ENCODE measurements at places on chromosomes 4 and X.

- DNase-seq, result no peak
These were observed 7.2 kb upstream of the FAM9C start for GRCh38 chrX:13051529-13052172.

DNA sequence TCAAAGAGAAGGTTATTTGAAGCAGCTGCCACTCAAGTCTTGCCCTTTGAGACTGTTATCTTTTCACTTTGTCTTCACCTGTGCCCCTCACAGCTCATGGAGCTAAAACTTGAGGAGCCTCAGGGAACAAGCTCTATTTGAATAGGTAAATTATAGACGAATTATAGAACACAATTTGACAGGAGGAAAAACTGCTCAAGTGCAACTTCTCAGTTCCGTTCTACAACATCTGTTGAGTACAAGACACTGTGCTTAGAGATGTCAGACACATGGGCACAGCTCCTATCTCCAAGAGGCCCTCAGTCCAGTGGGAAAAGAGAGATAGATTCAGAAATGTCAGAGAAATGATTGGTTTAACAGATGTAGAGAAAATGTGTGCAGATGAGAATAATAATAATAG, 5.1 kb downstream of the PPP1R2C start:
- DNase-seq, result no peak

- DNase-seq, result no peak
These were observed 346.3 kb upstream of the PPARGC1A start for GRCh38 chr4:24236120-24236519.

DNA sequence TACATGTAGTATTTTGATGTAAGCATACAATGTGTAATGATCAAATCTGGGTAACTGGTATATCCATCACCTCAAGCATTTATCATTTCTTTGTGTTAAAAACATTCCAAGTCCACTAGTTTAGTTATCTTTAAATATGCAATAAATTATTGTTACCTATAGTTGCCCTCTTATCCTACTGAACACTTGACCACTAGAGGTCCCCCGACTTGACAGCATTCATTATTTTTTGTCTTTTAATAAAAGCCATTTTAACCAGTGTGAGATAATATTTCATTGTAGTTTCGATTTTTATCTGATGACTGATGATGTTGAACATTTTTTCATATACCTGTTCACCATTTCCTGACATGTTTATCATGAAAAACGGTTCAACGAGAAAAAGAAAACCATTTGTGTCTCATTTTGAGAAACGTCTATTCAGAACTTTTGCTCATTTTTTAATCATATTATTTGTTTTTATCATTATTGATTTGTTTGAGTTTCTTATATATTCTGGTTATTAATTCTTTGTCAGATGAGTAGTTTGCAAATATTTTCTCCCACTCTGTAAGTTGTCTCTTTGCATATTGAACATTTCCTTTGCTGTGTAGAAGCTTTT, 199.0 kb upstream of the CXXC4 start:
- no peak for DNase-seq

- DNase-seq, result no peak
These were observed 38.0 kb upstream of the HELT start for GRCh38 chr4:184980261-184980660.

- DNase-seq, result no peak
These were observed 562.8 kb upstream of the IGFBP7 start for GRCh38 chr4:57672846-57673433.

DNA sequence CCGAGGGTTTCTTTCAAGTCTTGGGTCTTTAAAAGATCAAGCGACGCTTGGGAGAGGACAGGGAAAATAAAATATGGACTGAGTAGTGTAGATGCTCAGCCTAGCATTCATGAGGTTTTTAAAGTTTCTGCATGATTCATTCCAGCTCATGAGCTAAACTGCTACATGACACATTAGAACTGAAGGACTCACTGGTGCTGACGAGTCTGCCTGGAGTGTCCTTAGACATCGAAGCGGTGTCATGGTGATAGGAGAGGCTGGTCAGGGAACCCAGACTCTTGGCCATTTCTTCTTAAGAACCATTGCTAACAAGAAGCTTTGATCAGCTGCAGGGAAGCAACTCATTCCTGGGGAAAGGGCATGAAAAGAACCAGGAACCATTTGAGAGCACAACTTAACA, 158.6 kb downstream of the TRIML1 start:
- no peak for DNase-seq

DNA sequence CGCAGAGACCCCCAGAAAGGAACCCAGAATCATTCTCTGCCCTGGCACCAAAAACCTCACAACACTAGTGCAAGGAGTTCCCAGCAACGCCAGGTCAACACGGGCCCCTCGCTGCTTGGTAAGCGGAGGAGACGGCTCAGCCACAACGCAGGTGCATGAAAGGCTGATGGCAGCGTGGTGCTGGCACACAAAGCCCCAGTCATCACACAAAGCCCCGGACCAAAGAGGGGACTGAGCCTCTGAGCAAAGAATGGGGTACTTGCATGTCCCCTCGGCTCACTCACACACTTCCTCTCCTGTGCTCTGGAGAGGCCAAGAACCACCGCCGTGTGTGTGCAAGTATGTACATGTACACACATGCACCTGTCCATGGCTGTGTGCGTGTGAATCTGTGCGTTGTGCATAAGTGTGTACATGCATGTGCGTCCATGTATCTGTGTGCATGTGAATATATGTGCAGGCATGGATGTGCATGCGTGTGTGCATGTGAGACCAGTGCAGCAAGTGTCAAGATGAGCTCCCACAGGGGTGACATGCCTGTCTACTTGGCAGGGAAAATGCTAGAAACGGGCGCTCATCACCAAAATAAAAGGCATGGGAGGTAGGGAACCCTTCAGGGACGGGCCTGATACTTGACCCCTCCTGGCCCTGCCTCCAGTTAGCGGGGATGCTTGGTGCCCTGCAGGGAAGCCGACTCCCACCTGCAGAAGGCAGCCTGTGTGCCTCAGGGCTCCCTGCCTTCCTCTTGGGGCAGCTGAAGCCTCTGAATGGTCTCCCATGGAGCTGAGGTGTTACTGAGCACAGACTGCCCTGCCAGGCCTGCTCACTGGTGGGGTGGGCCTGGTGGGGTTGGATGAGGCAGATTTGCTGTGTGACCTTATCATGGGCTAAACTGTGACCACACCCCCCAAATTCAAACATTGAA, 60.4 kb downstream of the ZFYVE28 start:
- DNase-seq, result no peak

- peak; percentile 70 for DNase-seq
These were observed at the start of gene PLS3 for GRCh38 chrX:115560978-115561604. Gene PLS3, plus strand, starts transcription at chrX:115561174. Its CDS starts 49,077 bp downstream, at chrX:115610251.

DNA sequence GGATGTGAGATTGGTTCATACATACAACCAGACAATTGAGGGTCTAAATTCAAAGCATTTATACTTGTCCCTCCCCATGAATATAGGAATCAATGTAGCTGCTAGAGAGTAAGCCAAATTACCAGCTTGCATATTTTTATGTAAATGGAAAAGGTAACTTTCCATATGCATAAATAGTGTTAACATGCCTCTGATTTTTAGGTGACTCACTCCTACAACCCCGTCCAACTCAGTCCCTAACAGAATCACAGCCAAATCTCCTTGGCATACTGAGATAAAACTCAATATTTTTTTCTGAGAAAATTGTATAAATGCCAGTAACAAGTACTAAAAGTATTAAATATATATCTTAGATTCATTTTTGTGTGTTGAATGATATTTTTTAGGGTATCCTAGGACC, 67.2 kb downstream of the INPP4B start:
- DNase-seq, result no peak

GRCh38 chr4:14620567-14621141, 381.6 kb upstream of the CPEB2 start:
- no peak for DNase-seq

DNA sequence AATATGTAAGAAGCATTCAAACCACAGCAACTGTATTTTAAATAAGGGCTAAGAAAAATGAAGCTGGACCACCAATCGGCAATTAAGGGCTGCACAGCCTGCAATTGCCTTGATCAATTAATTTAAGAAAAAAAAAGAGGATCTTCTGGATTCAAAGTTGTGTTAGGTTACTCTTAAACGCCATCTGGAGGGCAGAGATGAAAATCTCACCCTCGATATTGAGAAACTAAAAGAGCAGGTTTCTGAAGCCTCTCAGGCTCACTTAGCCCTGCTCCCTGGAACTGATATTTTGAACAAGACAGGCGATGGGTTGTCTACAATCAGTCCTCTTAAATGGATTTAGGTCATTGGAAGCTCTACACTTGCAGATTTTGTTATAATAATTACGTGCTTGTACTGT, 579.4 kb downstream of the GRXCR1 start:
- no peak for DNase-seq

DNA sequence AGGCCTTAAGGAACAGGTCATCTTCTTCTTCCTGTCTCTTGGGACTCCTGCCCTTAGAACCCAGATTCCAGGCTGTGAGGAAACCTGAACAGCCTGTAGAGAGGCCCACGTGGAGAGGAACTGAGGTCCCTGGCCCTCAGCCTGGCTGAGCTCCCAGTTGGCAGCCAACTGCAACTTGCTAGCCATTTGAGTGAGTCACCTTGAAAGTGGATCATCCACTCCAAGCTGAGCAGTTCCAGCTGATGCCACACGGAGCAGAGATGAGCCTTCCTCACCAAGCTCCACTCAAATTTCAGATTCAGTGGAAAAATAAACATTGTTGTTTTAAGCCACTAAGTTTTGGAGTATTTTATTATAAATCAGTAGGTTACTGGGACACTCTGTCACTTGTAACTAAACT, 392.5 kb downstream of the BCOR start:
- DNase-seq, result no peak

DNA sequence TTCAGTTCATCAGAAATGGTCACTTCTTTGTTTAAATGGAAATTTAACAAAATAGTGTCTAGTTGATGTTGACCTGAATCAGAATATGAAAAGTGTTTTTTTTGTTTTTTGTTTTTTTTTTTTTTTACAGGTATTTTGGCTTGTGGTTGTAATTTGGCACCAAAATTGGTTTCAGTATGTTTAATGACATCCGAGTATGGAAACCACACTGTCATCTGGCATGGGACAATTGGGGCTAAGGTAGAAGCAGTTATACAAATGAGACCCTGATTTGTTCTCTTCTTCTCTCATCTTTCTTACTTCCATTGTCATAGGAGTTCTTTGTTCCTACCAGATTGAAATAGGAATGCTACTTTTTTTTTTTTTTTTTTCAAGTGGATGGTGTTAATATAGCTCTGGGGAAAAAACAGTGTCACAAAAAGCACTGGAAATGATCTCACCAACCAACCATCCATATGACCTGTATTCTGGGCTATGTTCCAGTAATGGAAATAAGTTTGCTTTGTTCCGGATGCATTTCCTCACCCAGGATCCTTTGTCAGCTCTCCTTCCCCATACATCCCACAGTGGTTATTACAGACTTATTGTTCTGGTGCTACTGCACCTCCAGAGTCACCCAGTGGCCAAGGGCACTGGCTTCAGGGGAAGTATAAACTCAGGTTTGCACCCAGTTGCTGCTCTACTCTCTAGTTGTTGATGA, 95.8 kb downstream of the ATXN3L start:
- no peak for DNase-seq

- no peak for DNase-seq
These were observed 643.9 kb downstream of the TRIML1 start for GRCh38 chr4:188783175-188783574.

DNA sequence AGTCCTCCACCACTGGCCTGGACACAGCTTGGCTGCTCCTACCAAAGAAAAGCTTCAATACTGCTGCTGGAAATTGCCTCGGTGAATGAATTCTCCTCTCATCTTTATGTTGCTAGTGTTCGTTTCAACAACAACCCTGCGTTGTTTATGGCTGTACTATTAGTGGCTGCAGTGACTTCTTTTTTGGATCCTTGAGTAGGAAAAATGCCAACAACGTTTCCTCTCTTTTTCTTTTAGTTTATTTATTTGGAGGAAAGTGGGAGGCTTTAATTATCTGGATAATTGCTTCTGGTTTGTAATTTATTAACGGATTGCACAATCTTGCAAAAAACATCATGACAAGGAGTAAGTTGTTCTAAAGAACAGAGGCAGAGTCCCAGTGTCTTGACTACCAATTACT, 464.1 kb upstream of the TRAM1L1 start:
- no peak for DNase-seq

- no peak for DNase-seq
These were observed 25.6 kb downstream of the ZRSR2 start for GRCh38 chrX:15815779-15816437.

DNA sequence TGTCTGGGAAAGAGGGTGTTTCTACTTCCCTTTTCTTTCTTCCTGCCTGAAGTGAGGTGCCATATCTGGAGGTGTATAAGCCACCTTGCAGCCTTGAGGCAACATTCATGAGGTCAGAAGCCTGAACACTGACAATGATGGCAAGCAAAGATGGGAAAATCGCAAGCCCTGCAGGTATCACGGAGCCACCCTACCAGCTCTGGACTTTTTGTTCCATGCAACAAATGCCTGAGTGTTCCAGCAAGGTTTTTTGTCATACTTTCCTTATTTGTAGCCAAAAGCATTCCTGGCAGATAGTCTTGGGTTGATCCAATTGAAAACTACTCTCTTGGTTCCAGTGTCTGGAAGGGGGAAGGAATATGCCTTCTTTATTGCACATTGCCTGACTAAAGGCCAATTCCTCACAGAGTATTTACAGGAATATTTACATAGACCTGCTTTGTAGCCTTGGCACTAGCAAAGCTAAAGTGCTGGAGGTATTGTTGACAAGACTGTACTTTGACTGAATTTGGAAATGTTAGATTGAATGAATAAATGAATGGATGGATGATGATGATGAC, 14.4 kb upstream of the SOD3 start:
- no peak for DNase-seq

DNA sequence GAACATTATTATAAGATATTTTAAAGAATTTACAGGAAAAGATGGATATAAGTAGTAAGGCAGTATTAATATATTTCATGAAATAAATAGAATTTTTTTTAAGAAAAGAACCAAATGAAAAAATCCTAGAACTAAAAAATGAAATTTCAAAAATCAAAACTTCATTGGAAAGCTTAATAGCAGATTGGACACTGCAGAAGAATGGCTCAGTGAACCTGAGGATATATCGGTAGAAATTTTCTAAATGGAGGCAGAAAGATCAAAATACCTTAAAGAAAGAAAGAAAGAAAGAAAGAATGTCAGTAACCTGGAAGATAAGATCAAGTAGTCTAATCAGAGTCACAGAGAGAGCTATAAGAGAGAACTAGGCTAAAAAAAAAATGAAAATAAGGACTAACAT, 21.3 kb upstream of the FAM13A start:
- DNase-seq, result no peak

- DNase-seq, result no peak
These were observed 5.1 kb upstream of the FAT1 start for GRCh38 chr4:186728631-186729271.

DNA sequence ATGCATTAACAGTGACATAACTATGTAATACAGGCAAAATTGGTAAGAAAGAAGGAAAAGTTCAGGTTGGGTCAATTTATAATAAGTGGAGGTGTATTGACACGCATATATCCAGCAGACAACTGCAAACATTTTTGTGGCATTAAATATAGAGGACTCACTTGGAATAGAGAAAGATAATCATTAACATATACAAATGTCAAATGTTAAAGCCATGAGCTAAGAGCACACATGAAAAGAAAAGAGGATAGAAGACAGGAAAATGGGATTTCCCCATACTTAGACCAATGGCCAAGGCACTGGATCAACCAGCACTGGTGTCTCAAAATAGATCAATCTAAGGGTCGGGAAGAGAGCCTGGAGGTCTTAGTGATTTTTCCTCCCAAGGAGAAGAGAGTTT, 187.6 kb downstream of the PDGFC start:
- DNase-seq, result no peak

Measured in progenitor cell of endocrine pancreas (in vitro differentiated cells).